ENCODE measurements at places on chromosomes 13 and 19. TPM values are rescaled to one million over a fixed set of nuclear protein-coding genes. Genes with fewer than 3 reads are reported as not detected.

Gene TTC9B
- polyA plus RNA-seq, result not detected

Gene CYP2A7
- polyA plus RNA-seq, result 0.13 TPM

Gene SIGLEC12
- 0.33 TPM for polyA plus RNA-seq

Gene PDX1
- polyA plus RNA-seq, result 18.8 TPM

DNA sequence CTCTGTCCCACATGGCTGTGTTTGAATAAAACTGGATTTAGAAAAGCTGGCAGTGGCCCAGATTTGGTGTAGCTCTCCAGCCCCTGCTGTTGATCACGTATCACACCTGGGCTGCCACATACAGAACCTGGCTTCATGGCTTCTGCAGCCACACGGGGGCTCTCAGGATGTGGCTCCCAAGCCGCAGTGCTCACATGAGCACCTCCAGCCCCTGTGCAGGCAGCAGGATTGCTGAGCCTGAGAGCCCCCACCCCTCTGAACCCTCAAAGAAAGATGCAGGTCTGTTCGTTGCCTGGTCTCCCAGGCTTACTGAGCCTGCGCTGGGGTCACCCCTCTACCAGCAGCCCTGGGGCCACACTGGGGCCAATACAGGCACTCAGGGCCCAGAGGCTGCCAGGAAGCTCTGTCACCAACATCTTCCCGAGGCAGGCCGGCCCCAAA, 2.7 kb downstream of the PLEKHF1 start:
- no peak overlapping the region for H3K4me3 ChIP-seq
- no peak overlapping the region for H3K27ac ChIP-seq
- H3K36me3 ChIP-seq, result no peaks in the 10 kb centered on the region
- H3K27me3 ChIP-seq, result no peaks in the 10 kb centered on the region

DNA sequence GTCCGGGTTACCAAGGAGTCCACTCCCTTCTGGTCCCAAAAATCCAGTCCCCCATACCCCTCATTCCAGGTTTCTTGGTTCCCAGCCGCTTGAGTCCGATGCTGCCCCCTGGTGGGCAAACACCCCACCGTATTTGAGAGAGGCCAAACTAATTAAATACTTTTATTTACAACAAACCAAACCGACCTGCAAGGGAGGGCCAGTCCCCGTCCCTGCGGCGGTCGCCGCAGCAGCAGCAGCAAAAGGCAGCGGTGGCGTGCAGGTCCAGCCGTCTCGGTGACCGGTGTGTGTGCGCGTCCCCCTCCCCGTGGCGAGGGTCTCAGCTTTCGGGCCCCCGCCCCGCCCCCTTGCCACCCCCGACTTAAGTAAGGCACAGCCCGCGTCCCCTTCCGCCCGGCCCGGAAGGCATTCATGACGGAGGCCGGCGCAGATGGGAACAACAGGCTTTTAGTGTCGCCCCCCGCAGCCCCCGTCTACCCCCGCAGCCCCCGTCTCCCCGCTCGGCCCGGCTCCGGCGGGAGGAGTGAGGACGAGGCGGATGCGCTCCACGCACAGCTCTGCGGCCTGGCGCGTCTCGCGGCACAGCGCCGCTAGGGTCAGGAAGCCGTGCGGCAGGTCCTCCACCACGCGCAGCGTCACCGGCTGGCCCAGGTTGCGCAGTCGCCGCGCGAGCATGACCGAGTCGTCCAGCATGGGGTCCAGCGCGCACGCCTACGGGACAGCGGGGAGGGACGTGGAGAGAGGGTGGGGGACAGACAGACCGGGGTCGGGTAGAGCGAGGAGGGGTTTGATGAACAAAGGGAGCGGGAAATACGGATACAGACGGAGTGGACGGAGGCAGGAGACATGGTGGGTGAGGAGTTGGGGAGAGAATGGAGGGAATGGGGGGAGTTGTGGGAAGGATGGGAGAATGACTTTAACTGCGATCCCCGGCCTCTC, 11.5 kb upstream of the CNFN start:
- H3K27ac ChIP-seq, result no peak overlapping the region
- H3K27me3 ChIP-seq, result peaks cover 10% of the 10 kb centered on the region
- DNase-seq, result peak; percentile 83

DNA sequence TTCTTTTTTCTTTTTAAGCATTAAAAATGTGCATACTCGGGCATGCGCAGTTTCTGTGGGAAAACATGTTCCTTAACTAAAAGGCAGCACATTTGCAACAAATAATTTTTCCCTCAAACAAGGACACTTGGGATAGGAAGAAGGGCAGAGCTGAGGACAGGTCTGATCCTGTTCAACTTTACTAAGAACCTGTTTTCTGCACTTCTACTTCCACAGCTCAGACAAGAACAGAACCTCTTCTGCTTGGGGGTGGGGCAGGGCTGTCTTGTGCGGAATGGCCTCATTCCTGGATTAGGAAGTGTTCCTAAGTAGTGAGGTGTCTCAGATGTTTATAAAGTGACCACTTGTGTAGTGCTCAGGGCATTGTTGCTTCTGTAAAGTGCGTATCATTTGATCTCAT, 18.3 kb downstream of the SAFB start:
- H3K4me3 ChIP-seq, result no peak overlapping the region
- DNase-seq, result no peak
- no peak overlapping the region for H3K27ac ChIP-seq
- no peaks in the 10 kb centered on the region for H3K27me3 ChIP-seq

- no peaks in the 10 kb centered on the region for H3K36me3 ChIP-seq
- no peak overlapping the region for H3K4me3 ChIP-seq
- no peaks in the 10 kb centered on the region for H3K27me3 ChIP-seq
- H3K27ac ChIP-seq, result no peak overlapping the region
- DNase-seq, result no peak
Measured at GRCh38 chr13:48297131-48297786, 6.3 kb upstream of the RB1 start.

GRCh38 chr13:99617474-99618255, 116.4 kb downstream of the TM9SF2 start:
- no peak overlapping the region for H3K27ac ChIP-seq
- H3K36me3 ChIP-seq, result no peaks in the 10 kb centered on the region
- H3K4me3 ChIP-seq, result no peak overlapping the region

DNA sequence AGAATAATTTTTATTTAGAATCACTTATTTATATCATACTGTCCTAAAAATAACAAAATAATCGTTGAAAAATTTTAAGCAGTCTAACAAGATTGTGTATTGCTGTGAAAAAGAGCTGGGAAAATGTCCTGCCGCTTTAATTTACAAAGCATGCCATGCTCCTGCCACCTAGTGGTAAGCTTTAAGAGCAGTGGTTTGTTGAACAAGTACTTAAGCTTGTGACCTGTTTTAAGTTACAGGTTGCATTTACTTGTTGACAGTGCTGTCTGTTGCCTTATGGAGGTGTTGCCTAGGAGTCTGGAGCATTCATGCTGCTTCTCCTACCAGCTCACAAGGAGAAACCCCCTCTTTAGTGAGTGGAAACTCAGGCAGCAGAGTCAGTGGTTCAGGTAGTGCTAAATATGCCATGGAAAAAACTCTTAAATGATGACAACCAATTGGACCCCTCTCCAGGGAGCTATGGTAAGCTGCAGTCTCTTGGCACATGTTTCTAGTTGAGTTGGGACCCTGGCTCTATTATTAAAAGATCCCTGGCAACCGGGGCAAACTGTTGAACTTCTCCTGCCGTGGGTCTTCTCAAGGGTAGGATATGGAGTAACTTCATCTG, 68.4 kb downstream of the SPATA13 start:
- peak; percentile 69 for DNase-seq
- H3K27me3 ChIP-seq, result no peaks in the 10 kb centered on the region
- H3K4me1 ChIP-seq, result peaks cover 9% of the 10 kb centered on the region
- H3K36me3 ChIP-seq, result no peaks in the 10 kb centered on the region
- no peak overlapping the region for H3K27ac ChIP-seq
- no peak overlapping the region for H3K4me3 ChIP-seq

- H3K36me3 ChIP-seq, result no peaks in the 10 kb centered on the region
- H3K4me1 ChIP-seq, result peaks cover 8% of the 10 kb centered on the region
- H3K27ac ChIP-seq, result no peak overlapping the region
- no peak overlapping the region for H3K4me3 ChIP-seq
- DNase-seq, result no peak
Measured at GRCh38 chr19:12641456-12641855, 25.1 kb downstream of the MAN2B1 start.

- H3K27ac ChIP-seq, result no peak overlapping the region
- H3K27me3 ChIP-seq, result no peaks in the 10 kb centered on the region
- no peak for DNase-seq
- no peaks in the 10 kb centered on the region for H3K36me3 ChIP-seq
- H3K4me1 ChIP-seq, result no peaks in the 10 kb centered on the region
Measured at GRCh38 chr13:51829568-51829899, 15.4 kb downstream of the TMEM272 start.

- no peak overlapping the region for H3K4me3 ChIP-seq
- H3K36me3 ChIP-seq, result no peaks in the 10 kb centered on the region
- H3K4me1 ChIP-seq, result no peaks in the 10 kb centered on the region
- no peak overlapping the region for H3K27ac ChIP-seq
Measured at GRCh38 chr13:22836475-22836874, 344.3 kb upstream of the SGCG start.

GRCh38 chr13:25037057-25037813, 58.7 kb upstream of the PABPC3 start:
- peak; percentile 57 for DNase-seq
- H3K4me1 ChIP-seq, result no peaks in the 10 kb centered on the region
- no peak overlapping the region for H3K27ac ChIP-seq

DNA sequence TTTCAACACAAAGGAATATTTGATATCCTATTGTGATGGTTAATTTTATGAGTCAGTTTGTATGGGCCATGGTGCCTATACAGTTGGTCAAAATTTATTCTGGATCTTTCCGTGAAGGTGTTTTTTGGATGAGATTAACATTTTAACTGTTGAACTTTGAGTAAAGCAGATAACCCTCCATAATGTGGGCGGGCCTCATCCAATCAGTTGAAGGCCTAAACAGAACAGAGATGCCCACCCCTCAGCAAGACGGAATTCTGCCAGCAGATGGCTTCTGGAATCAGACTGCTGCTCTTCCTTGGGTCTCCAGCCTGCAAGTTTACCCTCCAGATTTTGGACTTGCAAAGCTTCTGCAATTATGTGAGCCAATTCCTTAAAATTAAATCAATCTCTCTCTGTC, 16.0 kb downstream of the CSNK1A1L start:
- no peaks in the 10 kb centered on the region for H3K36me3 ChIP-seq
- no peak overlapping the region for H3K4me3 ChIP-seq
- H3K27me3 ChIP-seq, result no peaks in the 10 kb centered on the region
- no peaks in the 10 kb centered on the region for H3K4me1 ChIP-seq
- DNase-seq, result no peak

DNA sequence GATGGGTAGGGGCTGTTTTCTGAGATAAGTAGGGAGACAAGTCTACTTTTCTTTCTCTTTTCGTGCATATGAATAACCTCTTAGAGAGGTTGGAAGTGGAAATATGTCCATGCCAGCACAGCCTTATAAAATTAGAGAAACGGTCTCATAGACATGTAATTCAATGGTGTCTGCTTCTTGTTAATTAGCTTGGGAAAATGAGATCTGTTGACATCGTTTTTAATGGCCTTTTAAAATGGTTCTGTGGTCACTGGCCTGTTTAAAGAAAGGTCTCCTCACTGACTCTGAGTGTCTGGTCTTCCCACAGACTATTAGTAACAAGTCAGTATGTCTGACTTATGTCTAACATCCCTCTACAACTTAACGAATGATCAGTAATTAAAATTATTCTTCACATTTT, 487.1 kb downstream of the SLITRK6 start:
- no peaks in the 10 kb centered on the region for H3K27me3 ChIP-seq
- H3K27ac ChIP-seq, result no peak overlapping the region
- H3K4me3 ChIP-seq, result no peak overlapping the region
- no peaks in the 10 kb centered on the region for H3K4me1 ChIP-seq
- no peaks in the 10 kb centered on the region for H3K36me3 ChIP-seq
